H4 (cell line): ENCODE measurements at places on chromosomes 2 and 18. TPM values are rescaled to one million over a fixed set of nuclear protein-coding genes. Genes with fewer than 3 reads are reported as not detected.
A peak's percentile ranks its signal among the peaks of the same experiment; 100 is the strongest.

DNA sequence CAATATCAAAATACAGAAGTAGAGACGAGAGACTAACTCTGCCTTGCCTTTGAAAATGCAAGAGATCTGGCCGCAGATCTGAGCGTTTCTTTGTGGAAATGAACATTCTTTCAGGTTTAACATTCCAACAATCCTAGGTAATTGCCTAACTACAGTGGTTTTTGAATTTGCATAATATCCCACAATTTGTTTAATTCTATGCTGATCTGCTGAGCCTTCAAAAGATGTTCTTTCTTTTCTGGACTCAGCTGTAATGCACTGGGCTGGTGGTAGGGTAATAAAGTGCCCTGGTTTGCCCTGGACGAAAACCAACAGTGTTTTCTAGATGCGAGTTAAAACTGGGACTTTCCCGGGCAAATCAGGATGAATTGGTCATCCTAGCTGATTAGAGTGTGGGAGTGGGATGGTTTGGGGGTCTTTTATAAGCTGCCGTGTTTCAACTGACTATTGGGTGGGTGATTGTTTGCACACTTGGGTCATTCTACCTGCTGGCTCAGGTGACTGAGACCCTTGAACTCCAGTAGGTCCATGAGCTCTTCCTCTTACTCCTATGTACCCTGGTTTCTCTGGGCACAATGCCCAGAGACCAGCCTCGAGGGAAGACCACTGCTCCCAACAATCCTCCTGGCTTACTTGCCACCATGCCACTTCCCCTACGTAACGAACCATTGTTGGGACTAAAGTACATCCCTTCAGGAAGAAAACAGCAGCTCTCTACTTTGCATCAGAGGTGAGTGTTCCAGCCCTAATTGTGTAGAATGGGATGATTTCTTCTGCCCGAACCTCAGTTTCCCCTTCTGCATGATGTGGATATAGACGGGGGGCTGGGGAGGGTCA, 3.4 kb upstream of the PAX8 start:
- peak; percentile 73 for DNase-seq

The DRC1 gene
- total RNA-seq, result not detected in 2 replicates

DNA sequence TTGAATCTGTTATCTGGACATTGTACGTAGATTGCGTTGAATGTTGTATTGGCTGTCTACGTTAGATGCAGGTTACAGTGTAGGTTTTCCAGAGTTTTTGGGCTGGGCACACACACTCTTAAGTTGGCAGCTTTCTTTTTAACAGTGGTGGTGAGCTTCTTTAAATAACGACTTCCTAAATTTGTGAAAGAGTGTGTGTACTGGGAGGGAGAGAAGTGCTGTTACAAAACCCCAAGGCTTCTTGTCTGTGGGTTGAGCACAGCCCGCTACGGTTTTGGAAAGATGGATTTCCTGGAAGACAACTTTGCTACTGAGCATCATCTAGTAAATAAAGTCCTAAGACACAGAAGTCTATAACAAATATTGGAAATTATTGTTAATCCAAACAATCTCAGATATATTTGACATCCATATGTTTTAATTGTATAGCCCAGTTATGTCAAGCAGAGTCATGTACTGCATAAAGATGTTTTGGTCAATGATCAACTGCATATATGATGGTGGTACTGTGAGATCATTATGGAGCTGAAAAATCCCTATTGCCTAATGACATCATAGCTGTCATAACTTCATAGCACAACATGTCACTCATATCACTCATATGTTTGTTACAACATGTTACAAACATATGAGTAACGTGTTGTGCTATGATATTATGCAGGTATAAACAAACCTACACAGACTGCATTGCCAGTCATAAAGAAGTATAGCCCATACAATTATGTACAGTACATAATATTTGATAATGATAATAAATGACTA, 7.9 kb upstream of the THUMPD2 start:
- DNase-seq, result no peak

The NCKAP5 gene
- total RNA-seq, result 0.08 and 1.0 TPM in 2 replicates

DNA sequence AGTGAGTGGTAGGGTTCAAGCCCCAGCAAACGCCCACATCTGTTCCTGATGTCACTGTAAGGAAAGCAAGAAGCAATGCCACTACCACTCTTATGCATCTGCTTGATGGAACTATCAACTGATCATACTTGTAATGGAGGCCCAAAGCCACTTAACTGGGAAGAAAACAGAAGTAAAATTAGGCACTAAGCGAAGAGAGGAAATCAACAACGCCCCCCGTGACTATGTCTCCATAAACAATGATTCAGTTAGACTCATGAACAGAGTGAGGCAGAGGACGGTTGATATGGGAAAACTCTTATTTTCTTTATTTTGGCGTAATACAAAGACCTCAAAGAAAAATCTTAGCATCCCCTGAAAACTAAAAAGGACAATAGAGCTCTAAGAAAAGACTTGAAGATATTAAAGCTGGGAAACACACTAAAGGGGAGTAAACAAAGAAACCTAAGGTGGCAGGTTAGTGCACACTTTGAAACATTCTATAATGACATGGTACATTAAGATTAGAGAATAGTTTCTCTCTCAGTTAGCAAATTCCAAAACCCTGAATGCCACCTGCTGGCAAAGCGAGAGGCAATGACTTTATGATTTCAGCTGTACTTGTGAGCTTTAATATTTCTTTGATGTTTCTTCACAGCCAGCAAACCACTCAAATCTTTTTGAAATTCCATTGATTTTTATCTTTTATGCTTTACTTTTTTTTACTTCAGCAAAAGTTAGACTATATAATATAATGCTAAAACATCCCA, 86.5 kb downstream of the LRP2 start:
- DNase-seq, result peak; percentile 14

DNA sequence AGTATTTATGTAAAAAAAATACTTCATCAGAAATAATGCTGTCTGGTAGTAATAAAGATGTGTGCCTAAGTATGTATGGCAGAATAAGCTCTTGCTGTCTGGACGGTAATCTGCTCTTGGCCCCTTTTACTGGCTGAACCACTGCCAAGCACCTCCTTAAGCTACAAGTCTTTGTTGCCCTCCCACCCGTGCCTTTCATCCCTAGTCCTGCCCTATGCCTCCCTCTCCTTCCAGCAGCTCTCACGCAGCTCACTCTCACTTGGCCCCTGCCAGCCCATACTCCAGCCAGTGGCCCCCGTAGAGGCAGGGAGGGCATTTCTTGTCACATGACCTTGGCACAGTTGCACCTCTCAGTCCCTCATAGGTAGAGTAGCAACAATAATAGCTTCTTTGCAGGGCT, 54.5 kb upstream of the NPAS2 start:
- DNase-seq, result no peak

DNA sequence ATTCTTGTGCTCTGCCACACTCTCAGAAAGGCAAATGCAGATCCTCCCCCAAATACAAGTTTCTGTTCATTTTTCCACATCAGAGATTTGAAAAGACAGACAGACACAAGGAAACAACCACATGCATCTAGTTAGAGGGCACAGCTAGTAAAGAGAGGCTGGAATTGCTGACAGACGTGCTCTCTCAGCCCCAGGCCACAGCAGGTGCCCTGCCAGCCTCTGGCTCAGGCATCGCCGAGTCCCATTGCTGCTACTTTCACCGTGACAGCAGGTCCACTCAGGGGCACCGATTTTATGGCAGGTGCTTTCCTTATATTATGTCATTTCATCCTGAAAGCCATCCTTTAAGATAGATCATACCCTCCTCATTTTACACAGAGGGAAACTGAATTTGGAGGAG, 507.5 kb downstream of the EIPR1 start:
- DNase-seq, result no peak

DNA sequence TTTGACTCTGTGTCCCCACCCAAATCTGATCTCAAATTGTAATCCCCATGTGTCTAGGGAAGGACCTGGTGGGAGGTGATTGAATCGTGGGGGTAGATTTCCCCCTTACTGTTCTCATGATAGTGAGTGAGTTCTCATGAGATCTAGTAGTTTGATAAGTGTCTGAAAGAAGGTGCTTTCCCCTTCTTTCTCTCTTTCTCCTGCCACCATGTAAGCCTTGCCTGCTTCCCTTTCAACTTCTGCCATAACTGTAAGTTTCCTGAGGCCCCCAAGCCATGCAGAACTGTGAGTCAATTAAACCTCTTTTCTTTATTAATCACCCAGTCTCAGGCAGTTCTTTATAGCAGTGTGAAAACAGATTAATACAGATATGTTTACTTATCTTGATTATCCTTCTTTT, 266.5 kb upstream of the GYPC start:
- DNase-seq, result no peak

GRCh38 chr2:42492691-42493467, 903 bp downstream of the KCNG3 start:
- DNase-seq, result no peak

The ALPP gene
- total RNA-seq, result 1.4 and 1.5 TPM in 2 replicates

DNA sequence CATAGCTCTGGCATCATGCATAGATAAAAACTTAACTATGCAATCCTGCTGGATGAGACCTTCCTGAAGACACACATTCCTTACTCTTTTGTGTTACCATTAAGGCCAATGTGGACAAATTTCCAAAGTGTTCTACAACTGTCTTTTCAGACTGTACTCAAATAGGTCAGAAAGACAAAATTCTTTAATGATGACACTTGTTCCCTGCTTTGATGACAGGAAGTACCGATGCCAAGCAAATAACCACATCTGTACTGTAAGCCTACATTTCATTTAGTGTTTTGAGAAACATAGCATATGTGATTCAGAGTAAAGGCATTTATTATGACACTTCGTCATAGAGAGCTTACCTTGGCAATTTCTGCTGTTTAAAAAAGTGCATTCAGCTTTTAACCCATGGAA, 55.0 kb downstream of the PMAIP1 start:
- DNase-seq, result no peak
